HEK293T (cell line): ENCODE measurements at places on chromosomes 6 and 20.

- DNase-seq = no peak
Observed at GRCh38 chr6:158647501-158647900, 2.4 kb upstream of the SYTL3 start.

- no peak for DNase-seq
Observed at GRCh38 chr6:94559829-94560537, 1017.4 kb upstream of the MANEA start.

DNA sequence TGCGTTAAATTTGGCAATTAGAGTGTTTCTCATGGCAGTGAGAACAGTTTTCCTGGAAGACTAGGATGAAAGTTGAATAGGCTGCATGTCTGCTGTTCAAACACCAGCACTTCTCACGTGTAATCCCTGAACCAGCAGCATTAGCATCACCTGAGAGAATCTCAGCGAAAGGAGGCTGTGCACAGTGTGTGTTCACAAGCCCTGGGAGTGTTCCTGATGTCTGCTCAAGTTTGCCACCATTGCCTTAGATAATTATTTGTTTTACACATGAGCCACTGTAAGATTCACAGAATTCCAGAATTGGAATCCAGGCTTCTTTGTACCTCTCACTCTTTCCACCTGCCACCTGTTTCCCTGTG, 117.3 kb downstream of the JARID2 start:
- no peak for DNase-seq

DNA sequence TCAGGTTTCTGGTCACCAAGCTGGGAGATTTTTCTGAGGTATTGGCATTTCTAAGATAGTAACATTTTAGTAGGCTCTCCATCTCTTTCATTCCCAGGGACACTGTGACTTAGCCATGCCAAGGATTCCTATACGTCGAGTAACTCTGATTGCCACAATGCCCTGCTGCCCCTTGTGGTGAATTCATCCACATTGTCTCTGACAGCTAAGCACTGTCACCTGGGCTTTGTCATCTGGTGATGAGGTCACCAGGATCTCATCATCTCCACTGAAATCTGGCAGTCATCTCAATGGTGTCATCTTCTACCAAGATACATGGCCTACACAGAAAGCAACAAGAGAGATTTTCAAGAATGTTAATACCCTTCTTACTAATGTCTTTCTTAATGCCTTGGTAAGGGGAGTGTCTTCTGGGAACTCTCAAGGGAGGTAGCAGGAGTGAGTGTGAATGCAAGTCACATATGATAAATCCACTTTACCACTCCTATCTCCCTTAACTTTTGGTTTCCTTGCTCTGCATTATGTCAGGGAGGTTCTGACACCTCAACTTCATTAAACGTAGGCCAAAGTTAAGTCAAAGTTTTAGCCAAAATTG, 246.7 kb downstream of the CD109 start:
- DNase-seq = no peak

DNA sequence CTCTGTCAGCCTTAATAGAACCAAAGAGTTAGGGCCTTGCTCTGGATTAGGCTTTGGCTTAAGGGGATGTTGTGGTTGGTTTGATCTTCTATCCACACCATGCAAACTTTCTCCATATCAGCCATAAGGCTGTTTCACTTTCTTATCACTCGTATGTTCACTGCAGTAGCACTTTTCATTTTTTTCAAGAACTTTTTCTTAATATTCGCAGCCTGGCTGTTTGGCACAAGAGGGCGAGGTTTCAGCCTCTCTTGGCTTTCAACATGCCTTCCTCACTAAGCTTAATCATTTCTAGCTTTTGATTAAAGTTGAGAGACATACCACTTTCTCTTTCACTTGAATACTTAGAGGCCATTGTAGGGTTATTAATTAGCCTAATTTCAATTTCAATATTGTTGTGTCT, 193.1 kb downstream of the NRN1 start:
- no peak for DNase-seq

DNA sequence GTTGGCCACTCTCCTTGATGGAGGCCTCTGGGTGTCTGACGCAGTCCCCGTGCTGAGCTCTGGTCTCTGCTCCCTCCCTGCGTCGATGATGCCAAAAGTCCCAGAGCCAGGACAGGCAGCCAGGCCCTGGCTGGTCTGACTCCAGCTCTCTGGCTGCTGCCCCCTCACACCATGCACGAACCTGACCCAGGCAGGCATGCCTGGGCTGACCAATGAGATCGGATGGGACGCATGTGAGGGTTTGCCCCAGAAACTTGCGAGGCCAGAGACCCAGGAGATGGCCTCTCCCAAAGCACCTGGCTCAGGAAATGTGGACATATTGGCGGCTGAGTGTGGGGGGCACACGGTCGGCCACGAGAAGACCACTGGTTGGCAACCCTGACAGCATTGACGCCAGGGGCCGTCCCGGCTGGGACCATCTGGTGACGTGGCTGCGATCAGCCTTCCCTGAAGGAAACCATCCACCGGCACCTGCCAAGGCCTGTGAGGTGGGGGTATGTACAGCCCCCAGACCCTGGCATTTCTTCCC, 51.2 kb upstream of the FRMD1 start:
- DNase-seq = no peak

DNA sequence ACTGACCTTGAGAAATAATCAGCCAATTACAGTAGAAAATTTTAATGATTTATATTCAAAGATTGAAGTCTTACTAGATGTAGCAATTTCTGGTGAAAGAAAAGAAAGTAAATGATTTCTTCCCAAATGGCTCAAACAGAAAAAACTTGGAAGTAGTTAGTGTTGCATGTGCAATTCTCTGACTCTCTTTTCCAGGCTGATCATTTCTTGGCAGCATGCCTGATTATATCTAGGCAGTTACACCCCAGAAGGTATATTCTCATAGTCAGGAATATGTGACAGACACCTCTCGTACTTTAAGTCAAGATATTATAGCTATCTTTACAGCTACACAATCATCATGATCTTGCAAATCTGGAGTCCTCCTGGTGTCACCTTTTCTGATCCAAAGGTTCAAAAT, 122.9 kb downstream of the PDE7B start:
- DNase-seq = no peak

- DNase-seq = no peak
Observed at GRCh38 chr6:9009931-9010330, 574.6 kb upstream of the SLC35B3 start.

- DNase-seq = no peak
Observed at GRCh38 chr20:39799366-39799965, 837.3 kb downstream of the DHX35 start.
